EL (cell line): ENCODE measurements at places on chromosomes 5 and 9.

DNA sequence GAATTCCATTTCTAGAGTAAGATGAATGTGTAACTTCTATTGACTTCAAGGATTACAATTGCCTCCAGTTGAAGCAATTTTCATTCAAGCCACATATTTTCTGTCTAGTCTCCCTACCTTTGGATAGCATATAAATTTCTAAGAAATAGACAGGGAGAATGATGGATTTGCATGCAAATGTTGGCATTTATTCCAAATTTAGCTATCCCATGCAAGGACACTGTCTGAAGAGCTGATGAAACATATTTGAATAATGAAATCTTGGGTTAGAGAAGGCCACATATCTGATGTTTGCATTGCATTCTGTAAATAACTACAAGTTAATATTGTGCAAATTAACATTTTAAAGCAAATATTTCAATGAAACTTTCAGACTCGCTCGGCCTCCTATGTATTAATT lies 36.0 kb upstream of the NAA35 start:
- no peak for DNase-seq

DNA sequence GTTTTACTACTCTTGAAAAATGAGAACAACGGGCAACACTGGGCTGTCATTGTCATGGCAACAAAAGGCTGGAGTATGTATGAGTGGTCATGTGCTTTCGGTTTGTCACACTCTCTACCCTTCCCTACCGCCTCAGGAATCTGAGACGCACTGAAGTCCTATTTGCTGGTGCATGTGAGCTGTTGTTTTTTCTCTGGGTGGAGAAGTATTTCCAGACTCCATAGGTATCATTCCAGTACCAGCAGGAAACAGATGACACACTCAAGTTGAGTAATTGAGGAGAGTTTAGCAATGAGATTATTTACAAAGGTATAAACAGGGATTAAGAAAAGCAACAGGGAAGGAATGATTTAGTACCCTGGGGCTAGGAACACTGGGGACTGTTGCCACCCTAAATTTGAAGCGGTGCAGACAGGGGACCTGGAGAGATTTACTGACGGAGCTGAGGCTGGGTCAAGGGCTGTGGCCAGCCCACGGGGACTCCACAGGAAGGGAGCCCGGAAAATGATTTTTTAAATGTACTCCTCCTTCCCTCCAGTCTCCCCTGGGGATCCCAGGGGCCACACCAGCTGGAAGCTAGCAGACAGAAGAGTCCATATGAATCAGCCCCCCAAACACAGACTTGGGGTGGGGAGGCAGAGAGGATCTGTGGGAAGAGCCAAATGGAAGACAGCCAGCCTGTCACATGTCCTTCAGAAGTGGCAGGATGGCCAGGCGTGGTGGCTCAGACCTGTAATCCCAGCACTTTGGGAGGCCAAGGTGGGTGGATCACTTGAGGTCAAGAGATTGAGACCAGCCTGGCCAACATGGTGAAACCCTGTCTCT lies 13.2 kb upstream of the ZBTB43 start:
- DNase-seq: peak; percentile 65

DNA sequence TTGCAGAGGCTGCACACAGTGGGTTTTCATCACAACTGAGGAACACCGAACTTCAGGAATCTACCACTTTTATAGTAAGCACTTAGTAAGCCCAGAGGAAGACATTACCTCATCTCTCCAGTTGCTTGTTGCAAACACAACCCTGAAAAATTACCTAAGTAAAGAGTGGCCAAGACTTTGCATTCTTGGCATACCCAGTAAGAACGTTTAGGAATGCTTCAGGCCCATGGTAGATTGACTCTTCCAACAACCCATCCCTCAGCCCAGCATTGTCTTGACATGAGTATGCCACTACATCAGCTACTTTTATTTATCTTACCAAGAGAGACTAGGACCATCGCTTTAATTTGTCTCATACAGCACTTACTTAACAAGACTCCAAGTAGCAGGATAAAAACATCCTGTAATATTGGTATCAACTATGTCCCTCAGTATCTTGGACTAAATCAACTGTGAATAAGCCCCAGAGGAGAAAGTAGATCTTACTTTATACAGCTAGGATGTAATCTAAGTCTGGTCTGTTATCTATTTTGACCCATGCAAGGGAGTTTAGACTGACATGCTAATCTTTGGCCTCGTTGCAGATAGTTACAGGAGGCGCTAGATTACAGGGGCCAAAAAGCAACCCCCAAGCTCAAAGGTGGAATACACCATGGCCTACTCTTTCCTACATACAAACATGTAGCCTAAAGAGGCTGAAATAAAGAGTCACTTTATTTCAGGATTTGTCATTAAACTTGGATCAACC lies 114.9 kb downstream of the INVS start:
- peak; percentile 85 for DNase-seq

DNA sequence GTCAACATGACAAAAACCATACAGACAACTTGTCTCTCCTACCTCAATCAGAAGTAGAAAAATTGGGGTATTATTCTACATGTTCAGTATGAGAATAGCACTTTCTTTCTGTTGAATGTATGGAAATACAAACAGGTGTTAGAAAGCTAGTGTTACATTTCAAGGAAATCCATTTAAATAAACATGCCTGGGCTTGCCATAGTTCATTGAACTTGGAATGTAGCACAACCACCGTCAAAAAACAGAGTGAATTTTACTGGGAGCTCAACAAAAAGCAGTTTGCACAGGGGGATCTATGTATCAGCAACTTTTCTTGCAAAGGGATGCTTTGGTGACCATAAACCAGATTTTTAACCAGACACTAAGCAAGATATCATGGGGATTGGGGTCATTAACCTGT lies 307.9 kb upstream of the SMARCA2 start:
- DNase-seq: no peak

GRCh38 chr9:94639061-94639998 lies at the start of gene FBP1:
TSS of gene FBP1 (minus strand) at chr9:94639518. CDS start at chr9:94639310, 208 bp downstream.
- DNase-seq: peak; percentile 28

GRCh38 chr9:131013771-131014676 lies 5.0 kb downstream of the LAMC3 start:
- DNase-seq: no peak

GRCh38 chr9:28808042-28808441 lies 1234.8 kb upstream of the C9orf72 start:
- DNase-seq: no peak

GRCh38 chr5:84961903-84962302 lies 577.2 kb upstream of the EDIL3 start:
- no peak for DNase-seq

GRCh38 chr5:94675965-94676618 lies 57.6 kb downstream of the SLF1 start:
- DNase-seq: no peak

- DNase-seq: peak; percentile 86
Observed at GRCh38 chr5:153523831-153524230, 33.4 kb downstream of the GRIA1 start.

DNA sequence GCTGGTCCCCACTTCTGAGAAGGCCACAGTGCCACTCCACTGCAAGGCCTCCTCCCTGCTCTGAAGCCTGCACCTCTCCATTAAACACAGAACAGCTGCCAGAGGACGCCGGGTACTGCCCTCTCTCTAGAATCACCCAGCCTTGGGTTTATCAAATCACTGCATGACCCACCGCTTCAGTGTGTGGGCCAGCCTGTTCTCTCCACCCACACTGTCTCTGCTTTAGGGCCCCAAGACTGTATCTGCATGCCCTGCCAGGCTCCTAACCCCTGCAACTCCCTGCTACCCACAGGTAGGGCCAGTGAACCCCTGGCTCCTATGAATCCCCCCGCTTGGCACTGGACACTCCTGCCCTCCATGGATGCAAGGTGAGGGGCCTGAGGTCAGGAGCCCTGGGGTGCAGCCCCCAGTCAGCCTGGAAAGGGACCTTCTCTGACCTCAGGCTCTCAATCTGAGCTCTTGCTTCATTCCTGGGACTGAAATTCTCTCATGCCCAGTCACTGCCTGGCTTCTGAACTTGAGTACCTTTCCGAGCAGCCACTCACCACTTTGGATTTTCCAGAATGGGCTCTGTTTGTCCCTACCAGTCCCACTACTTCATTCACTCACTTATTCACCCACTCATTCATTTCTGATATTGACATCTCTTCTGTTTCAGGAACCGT lies 206.3 kb downstream of the GABBR2 start:
- DNase-seq: peak; percentile 81

GRCh38 chr5:179805529-179806249 lies 977 bp downstream of the MGAT4B start:
- DNase-seq: peak; percentile 60

GRCh38 chr9:3080951-3081350 lies 237.1 kb upstream of the PUM3 start:
- peak; percentile 40 for DNase-seq

- peak; percentile 87 for DNase-seq
Observed at GRCh38 chr9:78707481-78707991, 410.6 kb downstream of the PSAT1 start.

DNA sequence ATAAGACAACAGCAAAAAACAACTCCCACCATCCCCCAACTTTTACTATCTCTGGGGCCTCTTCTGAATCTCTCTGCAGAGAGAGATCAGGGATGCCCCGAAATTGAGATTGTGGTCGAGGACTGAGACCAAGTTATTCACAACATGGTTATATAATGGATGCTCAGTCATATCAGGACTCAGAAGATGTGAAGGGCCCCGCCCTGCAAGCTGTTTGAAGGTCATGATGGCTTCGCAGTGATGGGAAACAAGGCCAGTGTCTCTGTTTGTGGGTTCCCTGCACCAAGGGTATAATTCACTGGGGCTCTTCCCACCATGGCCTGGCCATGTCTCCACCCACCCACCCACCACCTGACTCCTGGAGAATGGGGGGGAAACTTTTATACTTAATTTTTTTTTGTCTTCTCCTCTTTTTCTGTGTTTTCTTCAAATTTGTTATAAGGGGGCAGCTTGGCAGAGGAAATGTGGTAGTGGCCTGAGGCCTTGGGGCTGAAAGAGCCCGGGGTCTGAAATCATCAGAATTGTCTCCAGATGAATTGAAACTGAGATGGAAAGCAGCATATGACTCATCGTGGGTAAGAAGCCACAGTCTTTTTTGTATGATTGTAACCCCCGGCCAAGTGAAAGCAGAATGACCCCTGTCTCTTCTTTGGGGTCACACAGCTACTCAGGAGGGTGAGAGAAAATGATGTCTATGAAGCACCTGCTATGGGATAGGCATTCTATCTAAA lies 15.0 kb upstream of the TEX48 start:
- DNase-seq: peak; percentile 74

GRCh38 chr5:127568166-127568565 lies 50.7 kb downstream of the PRRC1 start:
- no peak for DNase-seq

GRCh38 chr9:33080534-33080933 lies 4.1 kb upstream of the SMU1 start:
- no peak for DNase-seq

DNA sequence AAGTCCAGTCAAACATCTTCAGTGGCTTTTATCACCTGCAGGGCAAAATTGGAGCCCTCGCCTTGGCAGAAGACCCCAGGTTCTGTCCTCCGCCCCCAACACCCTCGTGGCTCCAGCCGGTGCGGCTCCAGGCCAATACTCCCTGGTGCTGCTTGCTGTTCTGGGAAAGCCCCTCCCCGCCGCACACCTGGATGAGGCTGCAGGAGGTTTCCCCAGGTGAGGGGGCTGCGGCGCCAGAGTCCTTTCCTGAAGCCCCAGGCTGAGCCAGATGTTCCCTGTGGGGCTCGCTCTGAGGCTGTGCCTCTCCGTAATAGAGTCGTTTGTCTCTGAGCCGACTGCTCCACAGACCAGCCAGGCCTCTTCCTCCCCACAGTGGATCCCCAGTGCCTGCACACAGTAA lies 375.4 kb upstream of the IRX1 start:
- no peak for DNase-seq

DNA sequence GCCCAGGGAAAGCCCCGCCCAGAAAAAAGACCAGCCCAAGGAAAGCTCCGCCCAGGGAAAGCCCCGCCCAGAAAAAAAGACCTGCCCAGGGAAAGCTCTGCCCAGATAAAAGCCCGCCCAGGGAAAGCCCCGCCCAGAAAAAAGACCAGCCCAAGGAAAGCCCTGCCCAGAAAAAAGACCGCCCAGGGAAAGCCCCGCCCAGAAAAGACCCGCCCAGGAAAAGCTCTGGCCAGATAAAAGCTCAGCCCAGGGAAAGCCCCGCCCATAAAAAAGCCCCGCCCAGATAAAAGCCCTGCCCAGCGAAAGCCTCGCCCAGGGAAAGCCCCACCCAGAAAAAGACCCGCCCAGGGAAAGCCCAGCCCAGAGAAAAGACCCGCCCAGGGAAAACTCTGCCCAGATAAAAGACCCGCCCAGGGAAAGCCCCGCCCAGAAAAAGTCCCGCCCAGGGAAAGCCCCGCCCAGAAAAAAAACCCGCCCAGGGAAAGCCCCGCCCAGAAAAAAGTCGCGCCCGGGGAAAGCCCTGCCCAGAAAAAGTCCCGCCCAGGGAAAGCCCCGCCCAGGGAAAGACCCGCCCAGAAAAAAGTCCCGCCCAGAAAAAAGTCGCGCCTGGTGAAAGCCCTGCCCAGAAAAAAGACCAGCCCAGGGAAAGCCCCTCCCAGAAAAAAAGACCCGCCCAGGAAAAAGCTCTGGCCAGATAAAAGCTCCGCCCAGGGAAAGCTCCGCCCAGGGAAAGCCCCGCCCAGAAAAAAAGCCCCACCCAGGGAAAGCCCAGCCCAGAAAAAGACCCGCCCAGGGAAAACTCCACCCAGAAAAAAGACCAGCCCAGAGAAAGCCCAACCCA lies 11.9 kb downstream of the GRIN1 start:
- DNase-seq: peak; percentile 34

GRCh38 chr5:1915316-1915715 lies 32.6 kb upstream of the IRX4 start:
- no peak for DNase-seq
